ENCODE measurements at places on chromosomes 12 and 14.
A peak's percentile ranks its signal among the peaks of the same experiment; 100 is the strongest.

GRCh38 chr12:20444595-20445170, 76.3 kb downstream of the PDE3A start:
- DNase-seq = no peak

GRCh38 chr12:21644516-21644915, 13.1 kb downstream of the LDHB start:
- no peak for DNase-seq

GRCh38 chr12:122976648-122976975, 1.6 kb downstream of the OGFOD2 start:
- DNase-seq = no peak

- no peak for DNase-seq
These were observed 115.5 kb downstream of the SLC2A13 start for GRCh38 chr12:39990122-39991101.

- DNase-seq = no peak
These were observed 78.9 kb upstream of the PSMA6 start for GRCh38 chr14:35213143-35213788.

DNA sequence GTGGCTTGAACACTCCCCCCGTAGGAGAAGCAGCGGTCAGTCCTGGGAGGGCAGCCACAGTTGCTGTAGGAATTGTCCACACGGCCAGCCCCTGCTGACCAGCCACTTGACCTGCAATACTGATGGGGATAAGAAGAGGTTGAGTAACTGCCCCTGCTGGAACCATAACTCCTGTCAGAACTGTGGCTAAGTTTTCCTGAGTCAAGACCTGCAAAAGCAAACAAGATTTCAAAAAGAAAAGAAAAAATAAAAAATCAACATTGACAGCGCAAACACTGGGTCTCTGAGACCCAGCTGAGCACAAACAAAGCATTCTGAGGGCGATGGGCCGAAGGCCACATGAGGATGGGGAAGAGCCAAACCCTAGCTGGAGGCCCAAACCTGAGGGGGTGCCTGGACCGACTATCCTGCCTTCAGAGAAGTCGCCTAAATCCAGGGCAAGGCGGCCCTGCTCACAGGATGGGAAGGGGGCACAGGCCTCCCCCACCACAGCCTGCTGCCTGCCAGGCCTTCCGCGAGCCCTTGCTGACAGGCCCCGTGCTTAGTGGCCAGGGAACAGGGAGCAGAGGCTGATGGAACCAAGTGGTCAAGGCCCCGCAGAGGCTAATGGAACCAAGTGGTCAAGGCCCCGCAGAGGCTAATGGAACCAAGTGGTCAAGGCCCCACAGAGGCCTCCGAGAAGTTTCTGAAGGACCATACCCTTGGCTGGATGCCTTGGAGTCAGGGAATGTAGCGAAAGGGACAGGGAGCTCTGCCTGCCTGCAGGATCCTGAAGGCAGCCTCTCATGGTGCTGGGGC, 19.1 kb downstream of the POU6F1 start:
- no peak for DNase-seq

DNA sequence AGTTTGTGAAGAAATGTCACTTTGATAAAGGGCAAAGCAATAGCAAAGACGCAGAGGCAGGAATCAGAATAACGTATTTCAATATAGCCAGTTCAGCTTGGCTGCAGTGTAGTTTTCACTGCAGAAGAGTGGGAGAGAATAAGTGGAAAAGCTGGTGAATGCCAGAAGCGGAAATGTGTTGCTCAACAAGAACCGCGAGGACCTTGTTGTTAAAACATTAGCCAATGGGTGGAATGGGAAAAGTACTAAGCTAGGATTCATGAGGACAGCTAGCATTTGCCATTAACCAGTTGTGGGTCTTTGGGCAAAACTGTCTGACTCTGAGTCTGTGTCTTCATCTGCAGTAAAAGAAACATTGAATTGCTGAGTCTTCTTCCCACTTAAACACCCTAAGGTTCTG, 292.9 kb upstream of the GRIP1 start:
- no peak for DNase-seq

GRCh38 chr12:70267550-70267949, 24.3 kb downstream of the CNOT2 start:
- peak; percentile 24 for DNase-seq

- DNase-seq = no peak
These were observed 9.3 kb downstream of the GALNT9 start for GRCh38 chr12:132319991-132320570.

- DNase-seq = peak; percentile 79
These were observed 58.8 kb downstream of the PIK3C2G start for GRCh38 chr12:18320036-18320617.

DNA sequence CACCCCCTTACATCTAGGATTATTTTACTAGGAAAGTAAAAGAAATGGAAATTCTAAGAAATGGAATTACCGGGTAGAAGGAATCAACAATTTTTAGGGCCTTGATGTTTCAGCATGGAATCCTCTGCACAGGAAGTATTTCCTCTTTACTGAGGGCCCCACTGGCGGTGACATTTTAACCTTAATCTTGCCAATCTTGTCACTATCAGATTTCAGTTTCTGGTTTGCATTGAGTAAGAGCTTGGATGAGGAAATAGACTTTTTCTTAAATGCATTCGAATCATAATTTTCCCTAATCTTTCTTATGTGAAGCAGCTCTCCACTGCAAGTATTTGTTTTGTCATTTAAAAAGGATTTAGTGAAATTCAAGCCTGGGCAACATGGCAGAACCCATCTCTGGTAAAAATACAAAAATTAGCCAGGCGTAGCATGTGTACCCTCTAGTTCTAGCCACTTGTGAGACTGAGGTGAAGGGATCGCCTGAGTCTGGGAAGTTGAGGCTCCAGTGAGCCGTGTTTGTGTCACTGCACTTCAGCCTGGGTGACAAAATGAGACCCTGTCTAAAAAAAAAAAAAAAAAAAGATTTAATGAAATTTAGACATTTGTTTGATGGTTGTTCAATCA, 40.7 kb downstream of the TPCN1 start:
- no peak for DNase-seq

GRCh38 chr12:76037130-76038103, 5.8 kb upstream of the PHLDA1 start:
- peak; percentile 76 for DNase-seq

DNA sequence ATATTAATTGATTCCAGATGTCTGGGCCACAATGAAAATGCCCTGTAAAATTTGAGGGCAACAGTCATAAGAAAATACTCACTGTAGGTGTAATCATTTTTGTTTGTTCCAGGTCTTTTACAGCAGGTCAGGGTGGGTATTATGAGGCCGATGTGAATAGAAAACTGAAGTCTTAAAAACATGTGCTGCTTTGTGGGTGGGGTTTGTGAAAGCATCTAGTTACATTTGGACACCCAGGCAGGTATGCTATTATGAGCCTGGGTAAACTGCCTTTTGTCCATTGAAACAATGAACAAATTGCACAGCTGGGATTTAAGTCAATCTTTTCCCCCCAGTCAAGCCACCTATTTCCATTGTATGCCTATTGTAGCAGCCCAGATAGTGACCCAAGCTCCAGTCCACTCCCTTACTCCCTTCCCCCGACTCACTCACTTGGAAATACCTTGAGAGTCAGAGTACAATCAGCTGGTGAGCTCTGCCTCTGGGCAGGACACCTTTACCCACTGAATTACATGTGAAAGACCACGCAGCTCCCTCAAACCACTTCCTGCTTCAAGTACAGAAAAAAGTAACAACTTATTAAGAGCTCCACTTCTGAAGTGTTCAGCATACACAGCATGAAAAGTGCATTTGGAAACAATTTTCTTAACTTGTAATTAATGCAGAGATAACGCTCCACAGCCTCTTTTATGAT, 1.8 kb downstream of the IGF1 start:
- DNase-seq = no peak

DNA sequence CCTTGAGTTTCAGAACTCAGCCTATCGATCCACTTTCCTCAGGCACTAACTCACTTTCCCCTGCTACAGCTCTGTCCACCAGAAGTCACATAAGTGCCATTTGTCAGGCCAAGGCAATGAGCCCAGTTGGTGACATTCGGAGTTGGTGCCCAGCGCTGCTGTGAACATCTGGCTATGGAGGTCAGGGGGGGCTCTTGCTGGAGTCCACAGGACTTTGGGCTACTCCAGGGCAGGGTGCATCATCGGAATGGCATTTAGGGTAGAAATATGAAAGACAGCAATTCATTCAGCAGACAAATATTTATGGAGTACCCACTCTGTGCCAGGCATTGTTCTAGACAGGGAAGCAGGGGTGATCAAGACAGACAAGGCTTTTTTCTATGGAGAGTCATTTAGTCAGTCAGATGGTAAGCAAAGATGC, 1.5 kb upstream of the PPP1CC start:
- DNase-seq = peak; percentile 44

DNA sequence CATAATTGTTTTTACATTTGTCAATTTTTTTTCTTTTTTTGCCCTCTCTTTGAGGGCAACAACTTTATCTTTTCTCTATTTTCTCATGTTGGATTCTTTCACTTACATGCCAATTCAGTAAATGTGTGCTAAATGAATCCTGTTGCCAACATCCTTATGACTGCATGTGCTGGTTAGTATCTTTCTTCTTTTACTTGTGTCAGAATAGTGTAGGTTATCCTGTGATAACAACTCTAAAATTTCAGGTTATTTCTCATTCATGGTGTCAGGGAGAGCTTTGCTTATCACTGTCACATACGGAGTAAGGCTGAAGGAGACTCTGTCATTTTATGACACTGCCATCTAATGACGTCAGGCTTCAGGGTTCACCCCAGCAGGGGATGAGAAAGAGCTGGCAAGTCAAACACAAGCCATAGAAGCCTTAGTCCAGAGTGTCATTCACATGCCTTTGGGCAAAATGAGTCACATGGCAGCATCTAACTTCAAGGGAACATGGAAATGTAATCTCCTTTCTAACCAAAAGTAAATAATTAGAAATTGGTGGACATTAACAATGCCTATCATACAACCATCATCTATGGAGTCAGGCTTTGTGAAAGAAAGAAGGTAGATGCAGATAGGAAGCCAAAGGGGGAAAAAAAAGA, 242.5 kb upstream of the ATP2B1 start:
- DNase-seq = peak; percentile 88

- no peak for DNase-seq
These were observed 1.5 kb downstream of the PLEKHG6 start for GRCh38 chr12:6311822-6312528.

DNA sequence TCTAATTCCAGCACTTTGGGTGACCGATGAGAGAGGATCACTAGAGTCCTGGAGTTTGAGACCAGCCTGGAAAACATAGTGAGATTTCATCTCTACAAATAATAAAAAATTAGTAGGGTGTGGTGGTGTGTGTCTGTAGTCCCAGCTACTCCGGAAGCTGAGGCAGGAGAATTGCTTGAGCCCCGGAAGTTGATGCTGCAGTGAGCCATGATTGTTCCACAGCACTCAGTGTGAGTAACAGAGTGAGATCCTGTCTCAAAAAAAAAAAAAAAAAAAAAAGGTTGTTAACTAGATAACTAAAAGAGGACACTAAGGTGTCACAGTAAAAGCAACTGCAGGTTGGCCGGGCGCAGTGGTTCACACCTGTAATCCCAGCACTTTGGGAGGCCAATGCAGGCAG, 121.3 kb upstream of the MAX start:
- DNase-seq = no peak

- peak; percentile 71 for DNase-seq
These were observed 52.5 kb upstream of the RIN3 start for GRCh38 chr14:92460916-92461579.

DNA sequence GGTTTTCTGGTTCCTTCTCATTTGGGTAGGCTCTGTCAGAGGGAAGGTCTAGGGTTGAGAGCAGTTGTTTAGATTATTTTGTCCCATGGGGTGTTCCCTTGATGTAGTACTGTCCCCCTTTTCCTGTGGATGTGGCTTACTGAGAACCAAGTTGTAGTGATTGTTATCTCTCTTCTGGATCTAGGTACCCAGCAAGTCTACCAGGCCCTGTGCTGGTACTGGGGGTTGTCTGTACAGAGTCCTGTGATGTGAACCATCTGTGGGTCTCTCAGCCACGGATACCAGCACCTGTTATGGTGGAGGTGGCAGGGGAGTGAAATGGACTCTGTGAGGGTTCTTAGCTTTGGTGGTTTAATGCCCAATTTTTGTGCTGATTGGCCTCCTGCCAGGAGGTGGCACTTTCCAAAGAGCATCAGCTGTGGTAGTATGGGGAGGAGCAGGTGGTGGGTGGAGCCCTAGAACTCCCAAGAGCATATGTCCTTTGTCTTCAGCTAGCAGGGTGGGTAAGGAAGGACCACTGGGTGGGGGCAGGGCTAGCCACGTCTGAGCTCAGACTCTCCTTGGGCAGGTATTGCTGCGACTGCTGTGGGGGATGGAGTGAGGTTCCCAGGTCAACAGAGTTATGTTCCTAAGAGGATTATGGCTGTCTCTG, 179.3 kb upstream of the BTG1 start:
- DNase-seq = no peak

GRCh38 chr14:75823334-75823733, 158.5 kb downstream of the TGFB3 start:
- no peak for DNase-seq

- DNase-seq = no peak
These were observed 197.2 kb downstream of the KIF26A start for GRCh38 chr14:104335611-104336010.

DNA sequence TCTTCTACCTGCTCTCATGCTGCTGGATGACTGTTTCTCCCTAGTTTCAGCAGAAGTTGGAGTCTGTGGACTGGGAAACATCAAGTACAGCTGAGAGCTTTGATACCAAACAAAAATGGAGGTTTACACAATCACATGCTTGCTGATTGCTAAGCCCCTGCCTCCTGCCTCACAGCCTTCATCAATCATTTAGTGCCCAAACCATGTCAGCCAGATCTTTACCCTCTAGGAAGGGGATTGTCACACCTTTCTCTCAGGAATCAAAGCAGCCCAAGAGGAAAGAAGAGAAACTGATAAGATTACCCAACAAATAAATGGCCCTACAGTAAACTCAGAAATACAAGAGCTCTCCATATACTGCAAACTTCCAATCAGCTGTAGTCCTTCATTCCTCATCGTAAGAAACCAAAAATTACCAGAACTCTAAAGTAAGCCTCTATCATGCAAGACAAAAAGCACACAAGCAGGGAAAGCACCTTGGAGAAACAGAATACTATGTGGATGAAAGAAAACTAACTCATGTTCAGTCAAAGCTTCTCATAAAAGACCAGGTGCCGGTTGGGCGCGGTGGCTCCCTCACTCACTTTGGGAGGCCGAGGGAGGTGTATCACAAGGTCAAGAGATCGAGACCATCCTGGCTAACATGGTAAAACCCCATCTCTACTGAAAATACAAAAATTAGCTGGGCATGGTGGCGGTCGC, 63.6 kb upstream of the RESF1 start:
- DNase-seq = no peak

DNA sequence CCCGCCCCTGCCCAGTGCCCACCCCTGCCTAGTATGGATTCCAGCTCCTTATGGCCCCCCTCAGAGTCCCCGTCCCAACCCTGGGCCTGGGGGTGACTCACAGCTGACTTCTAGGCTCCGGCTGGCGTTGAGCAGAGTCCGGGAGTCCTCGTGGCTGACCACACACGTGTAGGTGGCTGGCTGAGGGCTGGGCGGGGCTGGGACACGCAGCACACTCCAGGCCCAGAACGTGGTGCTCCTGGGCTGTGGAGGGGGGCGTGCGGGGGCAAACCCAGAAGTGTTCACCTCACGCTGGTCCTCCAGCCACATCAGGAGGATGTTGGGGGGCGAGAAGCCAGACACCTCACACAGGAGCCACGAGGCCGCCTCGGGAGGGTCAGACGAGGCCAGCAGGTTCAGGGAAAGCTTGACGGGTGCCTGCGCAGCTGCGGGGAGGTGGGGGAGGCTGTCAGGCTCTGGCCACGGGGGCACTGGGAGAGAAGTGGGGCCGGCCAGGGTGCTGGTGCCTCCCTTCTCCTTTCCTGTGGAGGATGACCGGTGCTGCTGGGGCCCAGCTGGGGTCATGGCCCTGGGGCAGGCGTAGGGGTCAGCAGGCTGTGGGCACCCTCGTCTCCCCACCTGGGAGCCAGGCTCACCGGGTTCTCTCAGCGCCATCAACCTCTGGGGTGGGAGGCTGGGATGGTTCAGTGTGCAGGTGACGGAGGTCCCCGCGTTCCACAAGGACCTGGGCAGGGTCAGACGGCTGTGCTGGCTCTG, 314.1 kb downstream of the TMEM121 start:
- DNase-seq = no peak
